ENCODE measurements at places on chromosomes 13 and 19.

- DNase-seq = no peak
Observed at GRCh38 chr19:18532168-18532890, 10.5 kb upstream of the ELL start.

DNA sequence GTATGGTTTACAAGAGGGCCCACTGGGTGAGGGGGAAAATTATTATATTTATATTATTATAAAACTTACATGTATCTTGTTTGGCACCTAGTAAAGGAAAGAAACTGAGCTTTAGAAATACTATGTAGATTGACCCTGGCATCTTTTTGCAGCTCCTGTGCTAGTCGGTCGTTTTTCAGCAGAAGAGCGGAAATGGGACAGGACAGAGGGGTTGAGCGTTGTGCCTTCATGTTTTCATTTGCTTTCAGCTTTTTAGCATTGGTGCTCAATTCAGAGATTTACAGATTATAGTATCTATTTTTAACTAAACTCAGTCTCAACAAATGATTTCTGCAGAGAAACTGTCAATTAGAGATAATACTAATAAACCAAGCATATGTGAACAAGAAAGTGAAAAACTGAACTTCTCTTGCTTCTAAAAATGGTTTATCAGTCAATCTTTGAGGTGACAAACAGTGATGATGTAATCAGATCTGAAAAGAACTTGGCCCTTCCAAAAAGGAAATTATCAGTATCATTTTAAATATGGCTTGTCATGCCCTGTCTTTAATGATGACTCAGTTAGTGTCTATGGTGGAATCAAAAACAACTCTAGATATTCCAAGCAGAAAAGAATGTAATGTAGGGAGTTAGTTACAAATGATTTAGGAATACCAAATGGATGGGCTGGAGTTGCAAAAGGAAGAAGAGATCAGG, 56.9 kb upstream of the KCTD4 start:
- no peak for DNase-seq

DNA sequence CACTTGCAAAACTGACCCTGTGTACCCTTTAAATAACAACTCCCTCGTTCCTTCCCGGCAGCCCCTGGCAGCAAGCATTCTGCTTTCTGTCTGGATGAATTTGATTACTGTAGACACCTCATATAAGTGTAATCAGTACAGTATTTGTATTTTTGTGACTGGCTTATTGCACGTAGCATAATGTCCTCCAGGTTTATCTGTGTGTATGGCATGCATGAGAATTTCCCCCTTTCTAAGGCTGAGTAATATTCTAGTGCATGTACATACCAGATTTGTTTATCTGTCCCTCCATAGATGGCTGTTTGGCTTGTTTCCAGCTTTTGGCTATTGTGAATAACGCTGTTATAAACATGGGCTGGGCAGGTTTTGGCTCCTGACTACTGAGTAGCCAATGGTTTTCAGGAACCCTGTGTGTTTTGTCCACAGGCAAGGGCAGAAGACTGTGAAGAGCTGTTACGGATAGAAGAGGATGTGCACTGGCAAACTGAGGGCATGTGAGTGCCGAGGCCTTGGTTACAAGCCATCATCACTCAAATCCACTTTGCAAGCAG, 98.0 kb downstream of the ESD start:
- no peak for DNase-seq

GRCh38 chr19:11267316-11268085, 5.2 kb upstream of the DOCK6 start:
- no peak for DNase-seq

GRCh38 chr13:50911081-50911631, 1.6 kb downstream of the RNASEH2B start:
- DNase-seq = no peak

GRCh38 chr13:81140675-81141074, 799.7 kb upstream of the SPRY2 start:
- no peak for DNase-seq

DNA sequence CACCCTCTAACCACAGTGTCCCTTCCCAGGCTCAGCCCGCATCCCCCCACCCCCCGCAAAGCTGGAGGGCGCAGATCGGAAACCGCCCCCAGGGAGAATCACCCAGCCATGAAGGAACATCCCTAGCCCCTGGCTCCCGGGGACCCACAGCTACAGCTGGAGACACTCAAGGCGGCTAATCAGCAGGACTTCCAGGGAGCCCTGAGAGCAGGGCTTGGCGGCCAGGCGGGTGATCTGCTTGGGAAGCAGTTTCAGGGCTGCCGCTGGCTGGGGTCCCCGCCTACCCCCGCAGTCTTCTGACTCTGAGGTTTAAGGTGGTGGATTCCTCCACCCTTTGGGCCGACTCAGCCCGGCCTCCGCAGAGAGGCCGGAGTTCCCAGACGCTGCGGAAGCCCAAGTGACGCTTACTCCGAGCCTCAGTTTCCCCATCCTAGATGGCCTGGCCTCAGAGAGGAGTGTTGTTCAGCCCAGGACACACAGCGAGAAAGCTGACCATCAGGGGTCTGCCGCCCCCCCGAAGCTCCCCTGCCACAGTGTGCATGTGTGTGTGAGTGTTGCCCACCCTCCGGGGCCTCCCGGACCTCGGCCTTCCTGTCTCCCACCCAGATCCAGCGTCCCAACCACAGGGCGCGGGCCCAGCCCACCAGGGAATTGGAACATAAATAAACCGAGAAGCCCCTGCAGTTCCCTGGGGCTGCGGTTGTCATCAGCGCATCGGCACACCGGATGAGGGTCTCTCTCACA, 9.8 kb downstream of the FUT6 start:
- no peak for DNase-seq

DNA sequence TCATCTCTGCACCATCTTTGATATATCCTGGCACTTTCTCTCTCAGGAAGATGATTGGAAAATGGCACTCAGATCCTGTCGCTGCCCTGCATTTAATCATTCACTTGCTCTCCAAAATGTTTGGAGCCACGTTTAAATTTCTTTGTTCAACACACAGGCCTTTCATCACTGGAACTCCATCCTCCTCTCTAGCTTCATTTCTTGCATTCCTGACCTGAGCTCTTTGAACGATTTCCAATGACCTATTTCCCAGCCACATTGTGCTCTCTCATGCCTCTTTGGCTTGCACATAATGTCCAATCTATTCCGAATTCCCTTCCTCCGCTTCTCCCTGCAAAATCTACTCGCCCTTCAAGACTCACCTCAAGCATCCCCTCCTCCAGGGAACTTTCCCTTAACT, 287.4 kb upstream of the NBEA start:
- no peak for DNase-seq

DNA sequence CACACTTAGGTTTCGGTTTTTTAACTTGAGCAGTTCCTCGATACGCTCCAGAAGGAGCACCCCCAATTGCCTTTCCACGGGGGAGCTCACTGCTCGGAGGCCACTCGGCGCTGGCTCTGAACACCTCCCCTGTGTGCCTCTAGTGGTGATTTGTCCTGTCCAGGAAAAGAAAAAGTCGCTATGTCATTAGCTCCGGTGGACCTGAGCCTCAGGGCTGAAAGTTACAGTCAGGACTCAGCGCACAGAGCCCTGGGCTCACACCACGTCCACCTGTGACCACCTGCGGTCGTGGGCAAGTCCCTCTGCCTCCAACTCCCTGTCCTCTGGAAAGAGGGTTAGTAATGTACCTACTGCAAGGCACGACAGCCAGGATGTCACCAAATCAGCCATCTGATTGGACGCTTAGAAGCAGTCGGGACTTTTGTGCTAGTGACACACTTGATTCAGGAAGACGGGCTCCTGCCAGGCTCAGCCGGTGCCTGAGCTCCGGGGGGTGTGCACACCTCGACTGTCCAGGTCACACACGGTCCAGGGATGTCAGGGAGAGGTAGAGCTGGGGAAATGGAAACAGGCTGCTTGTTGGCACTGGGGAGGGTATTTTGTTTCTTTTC, 3.9 kb upstream of the TMPRSS9 start:
- no peak for DNase-seq

DNA sequence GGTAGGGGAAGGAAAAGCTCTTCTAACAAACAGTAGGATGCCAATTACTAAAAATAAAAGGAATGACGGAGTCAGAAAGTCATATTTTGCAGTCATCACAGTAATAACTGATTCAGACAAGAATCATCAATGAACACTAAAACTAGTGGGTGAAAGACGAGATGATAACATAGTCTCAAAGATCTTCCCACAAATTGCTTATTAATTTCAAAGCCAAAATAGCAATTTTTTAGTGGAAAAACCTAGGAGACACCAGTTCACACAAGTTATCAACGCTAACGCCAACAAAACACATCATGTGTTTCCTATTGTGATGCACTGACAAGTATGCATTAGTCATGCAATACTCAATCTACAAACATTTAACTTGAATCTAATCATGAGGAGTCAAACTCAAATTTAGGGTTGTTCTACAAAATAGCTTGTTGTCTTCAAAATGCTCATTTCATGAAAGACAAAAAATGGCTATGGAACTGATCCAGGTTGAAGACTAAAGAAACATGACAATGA, 18.6 kb downstream of the ZNF233 start:
- no peak for DNase-seq

DNA sequence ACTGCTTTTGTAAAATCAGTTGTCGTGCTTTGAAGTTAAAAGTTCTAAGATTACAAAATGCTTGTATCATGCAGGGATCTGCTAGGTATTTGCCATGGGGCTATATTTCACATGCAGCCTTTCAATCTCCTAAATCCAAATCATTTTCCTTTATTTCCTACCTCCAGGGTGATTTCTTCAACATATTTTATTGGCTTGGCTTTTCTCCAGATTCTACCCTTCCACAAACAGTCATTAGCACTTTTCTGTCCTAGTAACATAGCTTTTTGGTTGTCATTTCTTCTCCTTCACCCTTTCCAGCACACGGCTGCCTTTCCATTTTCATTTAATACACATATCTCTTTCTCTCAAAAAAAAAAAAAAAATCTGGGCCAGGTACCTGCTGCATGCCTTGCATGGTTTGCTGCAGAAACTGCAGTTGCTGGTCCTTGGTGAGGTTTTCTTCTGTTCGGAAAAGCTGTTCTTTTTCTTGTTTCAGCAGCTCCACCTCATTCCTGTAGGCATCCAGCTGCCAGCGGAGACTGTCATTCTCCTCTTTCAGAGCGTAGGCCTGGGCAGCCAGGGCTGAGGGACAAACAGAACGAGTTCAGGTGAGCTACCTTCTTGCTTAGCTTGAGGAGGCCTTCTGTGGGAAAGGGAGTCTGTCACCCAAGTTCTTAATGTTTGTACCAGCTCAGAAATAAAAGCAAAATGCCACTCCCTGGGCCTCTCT, 274.7 kb downstream of the DNAJC15 start:
- DNase-seq = no peak

- no peak for DNase-seq
Observed at GRCh38 chr19:32671883-32672593, 2.9 kb downstream of the ANKRD27 start.

DNA sequence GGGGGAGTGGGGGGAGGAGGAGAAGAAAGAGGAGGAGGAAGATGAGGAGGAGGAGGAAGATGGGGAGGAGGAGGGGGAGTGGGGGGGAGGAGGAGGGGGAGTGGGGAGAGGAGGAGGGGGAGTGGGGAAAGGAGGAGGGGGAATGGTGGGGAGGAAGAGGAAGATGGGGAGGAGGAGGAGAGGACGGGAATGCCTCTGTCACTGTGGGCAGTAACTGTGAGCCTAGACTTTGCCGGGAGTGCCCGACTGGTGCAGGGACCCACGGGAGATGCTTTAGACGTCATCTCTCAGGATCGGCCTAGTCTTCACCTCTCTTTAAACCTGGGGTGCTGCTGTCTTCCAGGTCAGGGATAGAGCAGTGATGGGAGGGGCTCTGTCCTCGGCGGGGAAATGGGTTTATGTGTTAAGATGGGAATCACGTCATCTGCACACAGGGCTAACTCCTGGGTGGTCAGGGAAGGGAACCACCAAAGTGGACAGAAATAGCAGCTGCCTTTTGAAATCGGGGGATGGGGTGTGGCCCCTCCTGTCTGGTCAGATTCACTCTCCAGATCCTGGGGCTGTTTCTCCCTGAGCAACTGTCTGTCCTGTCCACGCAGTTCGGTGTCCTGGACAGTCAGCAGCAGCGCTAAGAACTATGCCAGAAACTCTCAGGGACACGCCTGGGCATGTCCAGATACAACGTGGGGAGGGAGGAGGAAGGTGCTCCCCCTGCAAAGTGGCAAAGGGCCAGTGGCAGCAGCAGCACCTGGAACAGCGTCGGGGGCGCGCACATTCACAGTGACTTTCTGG, 26.9 kb downstream of the GAS6 start:
- peak; percentile 74 for DNase-seq

DNA sequence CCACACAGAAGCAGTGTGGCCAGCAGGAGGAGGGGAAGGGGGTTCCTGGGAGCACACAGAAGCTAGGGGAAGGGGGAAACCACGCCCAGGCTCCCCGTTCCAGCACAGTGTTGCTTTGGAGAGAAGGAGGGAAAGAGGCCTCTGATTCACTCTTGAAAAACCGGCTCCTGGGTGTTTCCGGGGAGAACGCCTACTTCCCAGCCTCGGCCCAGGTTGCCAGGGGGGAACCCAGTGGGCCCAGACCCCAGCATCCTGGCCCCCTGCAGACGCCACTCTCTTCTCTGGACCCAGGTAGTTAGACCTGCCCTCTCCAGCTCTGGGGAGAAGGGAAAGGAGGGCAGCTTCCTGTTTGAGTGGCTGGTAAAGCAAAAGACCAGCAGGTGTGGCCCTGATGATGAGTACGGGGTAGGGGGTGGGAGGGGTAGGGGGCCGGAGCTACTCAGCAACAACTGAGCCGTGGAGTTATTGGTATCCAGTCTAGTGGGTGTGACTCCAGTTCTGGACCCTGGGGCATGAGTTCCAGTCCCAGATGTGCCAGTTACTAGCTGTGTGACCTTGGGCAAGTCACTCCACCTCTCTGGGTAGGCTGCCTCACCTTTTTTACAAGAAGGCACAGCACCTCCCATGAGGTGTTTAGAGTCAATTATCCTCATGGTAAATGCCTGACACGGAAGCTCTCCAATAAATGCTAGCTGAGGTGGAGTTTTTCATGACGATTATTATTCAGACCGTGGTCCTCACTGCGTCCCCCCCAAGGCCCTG, 836 bp downstream of the GIPC1 start:
- no peak for DNase-seq

DNA sequence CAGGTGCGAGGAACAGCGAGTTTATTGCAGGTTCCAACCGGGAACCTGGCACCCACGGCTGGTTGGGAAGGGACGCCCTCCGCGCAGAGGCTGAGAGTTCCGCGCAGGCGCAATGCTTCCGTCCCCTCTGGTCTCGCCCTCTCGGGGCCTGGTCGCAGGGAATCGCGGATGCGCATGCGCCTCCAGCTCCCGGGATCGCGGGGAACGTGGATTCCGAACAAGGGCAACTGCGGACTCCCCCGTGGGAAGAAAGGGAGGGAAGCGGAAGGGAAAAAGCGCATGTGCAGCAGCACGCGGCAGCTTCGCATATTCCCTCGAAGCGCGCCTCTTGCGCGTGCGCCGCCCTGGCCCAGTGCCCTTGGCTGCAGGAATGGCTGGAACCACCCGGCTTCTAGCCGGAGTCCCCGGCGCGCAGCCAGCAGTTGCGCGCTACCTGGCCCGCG, 1.1 kb downstream of the TSSK6 start:
- peak; percentile 87 for DNase-seq
